ENCODE measurements at places on chromosomes 12 and 14.

DNA sequence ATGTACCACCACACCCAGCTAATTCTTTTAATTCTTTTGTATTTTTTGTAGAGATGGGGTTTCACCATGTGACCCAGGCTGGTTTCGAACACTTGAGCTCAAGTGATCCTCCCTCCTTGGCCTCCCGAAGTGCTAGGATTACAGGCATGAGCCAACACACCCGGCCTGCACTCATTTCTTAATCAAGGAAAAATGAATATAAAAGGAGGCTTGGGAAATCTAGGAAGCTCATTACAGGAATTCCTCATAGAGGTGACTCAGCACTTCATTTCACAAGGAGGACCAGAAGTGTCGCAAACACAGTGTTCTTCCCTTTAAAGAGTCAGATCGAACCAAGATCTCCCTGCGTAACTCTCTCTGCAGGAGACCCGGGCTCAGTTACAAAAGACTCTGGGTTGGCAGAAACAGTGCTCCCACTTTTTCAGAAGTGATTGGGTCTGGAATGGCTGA, 30.3 kb downstream of the NFKBIA start:
- no peak for DNase-seq

GRCh38 chr14:106642090-106642489, 1115.7 kb downstream of the TMEM121 start:
- DNase-seq = no peak

DNA sequence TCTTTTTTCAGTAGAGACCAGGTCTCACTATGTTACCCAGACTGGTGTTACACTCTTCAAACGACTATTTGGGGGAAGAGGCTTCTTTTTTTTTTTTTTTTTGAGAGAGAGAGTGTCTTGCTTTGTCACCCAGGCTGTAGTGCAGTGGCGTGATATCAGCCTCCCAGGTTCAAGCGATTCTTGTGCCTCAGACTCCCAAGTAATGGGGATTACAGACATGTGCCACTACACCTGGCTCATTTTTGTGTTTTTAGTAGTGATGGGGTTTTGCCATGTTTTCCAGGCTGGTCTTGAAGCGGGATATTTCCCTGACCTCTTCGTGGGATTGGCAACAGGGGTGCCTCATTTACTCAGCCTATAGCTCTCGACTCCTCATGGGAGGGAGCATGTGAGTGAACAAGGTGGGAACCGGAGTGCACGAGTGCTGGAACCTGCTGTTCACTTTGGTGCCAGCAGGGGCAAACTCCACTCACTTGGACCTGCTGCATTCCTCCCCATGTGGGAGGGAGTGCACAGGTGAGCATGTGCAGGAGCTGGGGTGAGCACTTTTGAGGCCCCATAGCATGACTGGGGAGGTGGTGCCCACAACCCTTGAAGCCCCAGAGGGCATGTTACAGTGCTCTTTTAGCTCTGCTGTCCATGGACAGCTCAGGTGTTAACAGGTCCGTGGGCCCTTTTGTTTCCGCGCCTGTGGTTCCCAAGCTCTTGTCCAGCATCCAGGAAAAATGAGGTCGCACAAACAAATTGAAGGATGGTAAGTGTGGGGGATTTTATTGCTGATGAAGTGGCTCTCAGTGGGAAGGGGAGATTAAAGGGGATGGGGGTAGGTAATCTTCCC, 79.1 kb upstream of the HECTD1 start:
- DNase-seq = no peak

- no peak for DNase-seq
These were observed 18.5 kb upstream of the MLXIP start for GRCh38 chr12:122060081-122060501.

GRCh38 chr12:83859021-83859420, 1053.6 kb downstream of the SLC6A15 start:
- DNase-seq = no peak
